Progenitor cell of endocrine pancreas (in vitro differentiated cells): ENCODE measurements at places on chromosomes 7 and 10.
A peak's percentile ranks its signal among the peaks of the same experiment; 100 is the strongest.

GRCh38 chr7:156666368-156667109 lies 26.0 kb downstream of the RNF32 start:
- DNase-seq: no peak

DNA sequence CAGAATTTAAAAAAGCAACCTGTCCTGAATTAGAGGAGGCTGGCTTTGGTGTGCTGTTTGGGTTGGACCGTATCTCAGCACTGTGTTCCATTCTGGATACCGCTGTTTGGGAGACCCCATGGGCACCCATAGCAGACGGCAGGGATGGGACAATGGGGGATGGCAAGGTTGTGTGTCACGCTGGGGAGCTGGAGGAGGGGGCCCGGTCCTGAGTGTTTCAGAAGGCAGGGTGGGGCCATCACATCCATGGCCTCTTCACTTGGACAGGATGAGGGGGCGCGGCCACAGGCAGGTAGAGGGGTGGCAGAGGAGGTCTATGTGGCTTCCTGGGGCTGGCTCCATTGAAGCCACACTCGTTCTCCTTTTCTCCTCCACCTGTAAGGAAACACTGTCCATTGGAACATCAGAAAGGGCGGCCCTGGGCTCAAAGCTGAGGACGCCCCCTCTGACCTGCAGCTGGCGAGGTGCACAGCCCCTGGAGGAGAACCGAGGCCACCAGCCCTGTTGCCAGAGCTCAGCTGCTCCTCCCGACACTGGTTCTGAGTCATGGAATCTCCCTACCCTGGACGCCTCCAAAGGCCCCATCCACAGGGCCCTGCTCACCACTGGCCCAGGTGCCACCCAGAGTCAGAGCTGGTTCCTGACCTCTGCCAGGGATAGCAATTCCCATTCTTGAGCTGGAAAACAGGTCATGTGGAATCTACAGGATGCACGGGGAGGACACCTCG lies 587.3 kb downstream of the DNAJB6 start:
- no peak for DNase-seq

DNA sequence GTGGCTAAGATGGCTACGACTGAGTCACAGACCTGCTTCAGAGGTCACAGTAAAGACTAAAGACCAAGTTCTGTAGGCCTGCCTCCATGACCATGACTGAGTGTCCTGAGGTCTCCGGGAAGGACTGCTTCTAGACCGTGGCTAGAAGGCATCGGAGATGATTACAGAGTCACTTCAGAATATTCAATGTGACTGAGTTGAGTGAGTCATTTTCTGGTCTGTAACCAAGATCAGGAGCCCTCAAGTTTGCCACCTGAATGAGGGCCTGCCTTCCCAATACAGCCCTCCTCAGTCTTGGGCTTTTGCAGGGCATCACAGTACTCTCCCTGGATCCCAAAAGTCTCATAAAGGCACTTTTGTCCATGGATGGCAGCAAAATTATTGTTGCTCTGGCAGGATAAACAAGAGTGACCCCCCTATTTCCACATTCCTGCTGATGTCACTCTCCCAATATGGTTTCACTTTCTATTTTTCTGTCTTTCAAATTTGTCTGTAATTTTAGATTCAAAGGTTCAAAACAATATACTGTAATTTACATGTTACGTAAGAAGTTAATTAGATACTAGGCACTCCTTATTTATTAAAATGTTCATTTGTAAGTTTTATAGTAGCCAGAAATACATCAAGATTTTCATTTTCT lies 47.7 kb upstream of the ZNF92 start:
- DNase-seq: no peak

GRCh38 chr7:30932562-30932961 lies 20.9 kb downstream of the AQP1 start:
- no peak for DNase-seq

DNA sequence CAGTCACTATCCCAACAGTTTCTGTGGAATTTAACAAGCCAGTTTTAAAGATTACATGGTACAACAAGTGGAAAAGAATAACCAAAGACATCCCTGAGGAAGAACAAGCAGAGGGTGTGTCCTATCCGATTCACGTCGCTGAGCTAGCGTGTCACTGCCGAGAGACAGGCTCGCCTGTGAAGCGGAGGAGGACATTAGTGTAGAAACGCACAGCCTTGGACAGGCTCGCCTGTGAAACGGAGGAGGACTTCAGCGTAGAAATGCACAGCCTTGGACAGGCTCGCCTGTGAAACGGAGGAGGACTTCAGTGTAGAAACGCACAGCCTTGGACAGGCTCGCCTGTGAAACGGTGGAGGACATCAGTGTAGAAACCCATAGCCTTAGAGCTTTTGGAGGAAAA lies 52.7 kb upstream of the INPP5A start:
- DNase-seq: no peak

GRCh38 chr10:70778267-70778924 lies 6.8 kb downstream of the TBATA start:
- DNase-seq: no peak

- DNase-seq: no peak
Measured at GRCh38 chr7:14861456-14861855, 41.1 kb downstream of the DGKB start.

DNA sequence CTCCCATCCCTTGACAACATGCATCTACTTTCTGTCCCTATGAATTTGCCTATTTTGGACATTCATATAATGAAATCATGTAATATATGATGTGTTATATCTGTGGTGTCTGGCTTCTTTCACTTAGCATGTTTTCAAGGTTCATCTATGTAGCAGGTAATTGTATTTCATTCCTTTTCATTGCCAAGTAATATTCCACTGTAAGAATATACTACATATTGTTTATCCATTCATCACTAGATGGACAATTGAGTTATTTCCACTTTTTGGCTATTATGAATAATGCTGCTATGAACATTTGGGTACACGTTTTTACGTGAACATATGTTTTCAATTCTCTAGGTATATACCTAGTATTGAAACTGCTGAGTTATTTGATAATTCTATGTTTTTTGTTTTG lies 238.2 kb downstream of the PTEN start:
- DNase-seq: no peak

- DNase-seq: no peak
Measured at GRCh38 chr7:16040346-16040745, 353.9 kb upstream of the MEOX2 start.

DNA sequence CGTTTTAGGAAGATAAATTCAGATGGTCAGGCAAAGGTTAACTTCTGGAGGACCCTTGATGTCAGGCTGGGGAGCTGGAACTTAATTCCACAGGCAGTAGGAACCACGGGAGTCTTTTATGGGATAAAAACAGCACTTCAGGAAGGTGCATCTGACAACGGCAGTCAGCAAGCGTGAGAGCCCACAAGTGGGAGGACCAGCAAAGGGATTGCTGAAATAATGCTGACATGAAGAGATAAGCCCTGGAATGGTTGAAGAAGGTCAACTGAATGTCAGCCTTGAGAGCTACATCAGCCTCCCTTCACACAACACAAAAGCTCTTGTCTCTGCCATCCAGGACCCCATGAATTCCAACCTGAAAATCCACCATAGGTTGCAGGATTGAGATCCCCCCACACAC lies 138.8 kb downstream of the SORCS1 start:
- no peak for DNase-seq

DNA sequence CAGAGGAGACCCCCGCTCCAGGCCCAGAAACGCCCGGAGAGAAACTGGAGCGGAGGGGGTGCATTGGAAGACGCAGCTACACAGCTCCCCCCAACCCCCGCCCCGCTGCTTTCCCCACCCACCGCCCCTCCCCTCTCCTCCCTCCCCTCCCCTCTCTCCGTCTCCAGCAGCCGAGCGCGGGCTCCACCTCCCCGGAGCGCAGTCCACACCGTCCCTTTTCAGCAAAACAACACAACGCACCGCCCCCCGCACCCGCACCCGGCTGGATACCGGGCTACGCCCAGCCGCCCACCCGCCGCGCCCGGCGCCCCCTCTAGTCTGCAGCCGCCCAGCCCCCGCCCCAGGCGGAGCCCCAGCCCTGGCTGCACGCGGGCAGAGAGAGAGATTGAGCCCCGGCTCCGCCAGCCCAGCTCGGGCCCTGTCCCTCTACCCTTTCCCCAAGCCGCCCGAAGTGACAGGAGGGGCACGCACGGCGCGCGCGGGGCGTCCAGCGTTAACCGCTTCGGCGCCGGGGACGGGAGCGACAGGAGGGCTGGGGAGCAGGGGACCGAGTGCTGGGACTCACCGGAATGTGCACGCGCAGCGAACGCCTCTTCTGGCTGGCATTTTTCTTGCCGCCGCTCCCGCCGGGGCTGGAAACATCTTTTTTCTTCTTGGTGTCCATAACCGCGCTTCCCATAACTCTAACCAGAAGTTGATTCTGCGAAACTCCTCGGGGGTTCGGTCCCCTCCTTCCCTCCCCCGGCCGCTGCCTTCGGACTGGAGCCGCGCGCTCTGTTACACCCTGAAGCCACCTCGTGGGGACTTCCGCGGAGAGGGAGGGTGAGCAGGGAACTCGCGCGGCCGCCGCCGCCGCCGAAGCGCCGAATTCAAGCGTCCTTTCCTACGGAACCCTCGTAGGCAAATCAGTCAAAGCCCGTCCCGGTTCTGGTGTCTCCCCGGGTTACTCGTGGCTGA lies 695 bp downstream of the PRKAG2 start:
- peak; percentile 53 for DNase-seq

DNA sequence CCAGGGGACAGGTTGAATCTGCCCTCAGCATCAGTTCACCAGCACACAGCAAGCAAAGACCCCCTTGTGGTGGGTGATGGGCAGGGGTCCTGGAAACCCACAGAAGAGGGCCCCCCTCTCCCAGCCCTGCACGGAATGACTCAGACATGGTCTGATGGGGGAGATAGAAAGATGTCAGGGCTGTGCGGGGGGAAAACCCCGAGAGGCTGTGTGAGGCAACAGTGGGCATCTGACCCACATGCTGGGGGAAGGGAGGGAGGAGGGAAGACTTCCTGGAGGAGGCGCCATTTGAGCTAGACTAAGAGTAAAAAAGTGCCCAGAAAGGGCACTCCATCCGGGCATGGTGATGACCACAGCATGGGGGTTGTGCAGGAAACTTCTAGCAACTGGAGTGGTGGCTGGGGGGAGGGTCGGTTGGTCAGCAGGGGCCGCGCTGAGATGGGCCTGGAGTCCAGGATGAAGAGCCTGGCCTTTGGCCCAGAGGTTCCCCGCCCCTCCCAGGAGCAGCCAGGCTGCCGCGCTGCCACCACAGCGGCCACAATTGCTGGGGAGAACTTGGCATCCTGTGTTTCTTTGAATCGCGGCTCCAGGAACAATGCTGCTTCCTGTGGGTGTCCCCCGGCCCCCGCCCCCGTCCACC lies 2.5 kb downstream of the LFNG start:
- DNase-seq: no peak

GRCh38 chr10:101832325-101832771 lies 11.3 kb downstream of the KCNIP2 start:
- DNase-seq: no peak

- DNase-seq: no peak
Measured at GRCh38 chr7:49580761-49581160, 192.7 kb upstream of the VWC2 start.

- DNase-seq: no peak
Measured at GRCh38 chr10:48428896-48429295, 122.4 kb downstream of the MAPK8 start.

- no peak for DNase-seq
Measured at GRCh38 chr7:152751449-152752141, 8.0 kb upstream of the ACTR3B start.

DNA sequence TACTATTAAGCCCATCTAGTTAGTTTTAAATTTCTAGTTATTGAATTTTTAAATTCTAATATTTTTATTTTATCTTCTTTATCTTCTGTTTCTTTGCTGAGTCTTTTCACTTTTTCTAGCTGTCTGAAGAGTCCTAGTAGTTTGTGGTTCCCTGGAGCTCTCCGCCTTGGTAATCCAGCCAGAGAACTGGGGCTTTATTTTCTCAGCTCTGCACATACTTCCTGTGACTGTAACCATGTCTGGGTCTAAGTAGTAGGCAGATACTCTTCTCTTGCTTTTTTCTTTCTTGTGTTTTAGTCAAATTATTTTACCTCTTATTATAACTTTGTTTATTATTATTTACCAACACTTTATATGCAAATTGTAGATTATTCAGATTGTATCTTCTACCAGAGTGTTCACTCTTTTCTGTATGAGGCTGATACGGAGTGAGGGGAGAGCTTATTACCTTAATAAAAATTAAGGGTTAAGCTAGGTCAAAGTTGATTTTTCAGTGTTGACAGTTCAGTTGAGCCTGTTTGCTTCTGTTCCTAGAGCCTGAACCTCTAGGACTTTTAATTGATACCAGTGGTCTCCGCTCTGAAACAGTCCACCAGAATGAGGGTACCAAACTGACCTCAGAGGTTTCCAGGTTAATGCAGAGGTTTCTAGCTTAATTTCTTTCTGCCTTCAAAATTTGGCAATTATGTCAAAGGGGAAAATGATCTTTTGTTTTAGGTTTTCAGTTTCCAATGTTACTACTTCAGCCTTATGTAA lies 155.4 kb downstream of the ADK start:
- no peak for DNase-seq

DNA sequence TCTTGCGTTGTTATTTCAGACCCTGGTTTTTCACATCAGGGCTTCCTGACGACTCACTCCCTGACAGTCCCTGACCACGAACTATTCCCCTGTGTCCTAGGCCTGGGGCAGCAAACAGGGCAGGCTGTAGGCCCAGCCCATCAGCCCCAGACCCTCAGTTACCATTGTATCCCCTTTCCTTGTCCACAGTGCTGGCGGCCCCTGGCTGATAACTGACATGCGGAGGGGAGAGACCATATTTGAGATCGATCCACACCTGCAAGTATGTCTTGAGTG lies 50.5 kb upstream of the TRIM8 start:
- DNase-seq: no peak

- peak; percentile 22 for DNase-seq
Measured at GRCh38 chr7:3089493-3089892, 45.8 kb upstream of the CARD11 start.

- DNase-seq: peak; percentile 13
Measured at GRCh38 chr7:6705959-6706665, 635 bp downstream of the ZNF12 start.

DNA sequence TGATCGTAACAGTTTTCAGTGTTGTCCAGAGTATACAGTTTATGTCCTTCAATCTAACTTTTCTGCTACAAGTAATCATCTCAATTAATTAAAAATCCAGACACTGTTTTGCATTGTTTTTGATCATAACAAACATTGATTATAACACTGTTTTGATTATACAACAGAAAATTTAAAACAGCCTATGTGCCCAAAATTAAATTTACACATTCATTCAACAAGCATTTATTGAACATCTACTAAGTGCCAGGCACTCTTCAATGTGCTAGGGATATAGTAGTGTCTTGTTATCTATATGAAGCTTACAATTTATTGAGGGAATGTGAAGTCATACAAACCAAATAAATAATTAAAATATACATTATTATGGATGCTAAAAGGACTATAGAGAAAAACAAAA lies 10.6 kb downstream of the ELAPOR2 start:
- DNase-seq: no peak
